ENCODE measurements at places on chromosomes 7 and 10.

DNA sequence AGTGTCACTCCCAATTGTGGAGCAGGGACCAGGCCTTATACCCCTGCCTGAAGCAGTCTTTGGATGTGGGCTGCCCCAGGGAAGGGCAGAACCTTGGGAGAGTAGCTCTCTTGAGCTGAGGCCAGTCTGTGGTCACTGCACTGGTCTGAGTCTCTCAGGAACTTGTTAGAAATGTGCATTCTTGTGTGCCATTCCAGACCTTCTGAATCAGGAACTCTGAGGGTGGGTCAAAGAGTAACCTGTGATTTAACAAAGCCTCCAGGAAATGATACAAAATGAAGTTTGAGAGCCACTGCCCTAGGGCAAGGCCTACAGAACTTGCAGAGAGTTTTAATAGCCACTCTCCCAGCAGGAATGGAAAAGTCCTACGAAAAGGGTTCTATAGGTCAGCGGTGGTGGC lies 68.1 kb downstream of the LYZL1 start:
- DNase-seq = no peak

DNA sequence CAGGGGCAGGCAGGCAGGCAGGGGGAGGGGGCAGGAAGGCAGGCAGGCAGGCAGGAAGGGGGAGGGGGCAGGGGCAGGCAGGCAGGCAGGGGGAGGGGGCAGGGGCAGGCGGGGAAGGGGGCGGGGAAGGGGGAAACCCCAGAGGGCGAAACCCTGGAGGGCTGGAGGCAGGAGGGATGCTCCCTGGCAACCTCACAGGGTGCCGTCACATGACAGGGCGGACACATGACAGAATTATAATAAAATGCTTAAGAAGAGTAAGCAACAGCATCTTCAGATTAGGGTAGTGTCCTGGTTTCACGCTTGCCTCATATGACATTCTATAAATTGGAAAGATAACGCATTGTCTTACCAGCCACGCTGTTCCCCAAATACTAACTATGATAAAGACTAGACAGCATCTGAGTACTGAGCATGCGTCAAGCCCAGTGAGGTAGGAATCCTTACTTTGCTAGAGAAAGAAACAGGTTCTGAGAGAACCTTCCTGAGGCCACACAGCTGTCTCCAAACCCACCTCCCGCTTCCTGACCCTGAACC lies 131.6 kb downstream of the DIP2C start:
- peak; percentile 11 for DNase-seq

GRCh38 chr7:84941291-84941690 lies 245.6 kb downstream of the SEMA3D start:
- DNase-seq = no peak

- no peak for DNase-seq
Observed at GRCh38 chr7:41886262-41886900, 183.5 kb upstream of the INHBA start.

DNA sequence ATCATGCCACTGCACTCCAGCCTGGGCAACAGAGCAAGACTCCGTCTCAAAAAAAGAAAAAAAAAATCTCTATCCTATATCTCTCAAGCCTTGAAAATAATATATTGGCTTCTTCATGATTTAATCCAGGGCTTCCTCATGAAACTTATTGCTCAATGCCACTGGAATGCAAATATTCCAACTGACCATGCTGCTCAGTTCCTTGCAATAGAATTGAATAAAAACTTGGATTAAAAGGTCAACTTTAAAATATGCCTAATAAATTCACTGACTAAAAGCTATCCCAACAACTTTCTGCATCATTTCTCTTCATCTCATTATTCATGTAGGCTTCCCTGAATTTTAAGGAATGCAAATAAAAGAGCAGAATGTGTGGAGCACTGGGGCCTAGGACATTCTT lies 42.1 kb upstream of the NOBOX start:
- no peak for DNase-seq

GRCh38 chr10:100697070-100697469 lies 48.3 kb upstream of the PAX2 start:
- no peak for DNase-seq

GRCh38 chr7:20444030-20444800 lies 113.5 kb downstream of the ITGB8 start:
- DNase-seq = no peak
